ENCODE measurements at places on chromosomes 3 and 15.

GRCh38 chr3:188824566-188824965 lies 347.2 kb upstream of the TPRG1 start:
- DNase-seq, result no peak

GRCh38 chr3:152031321-152031720 lies 157.9 kb downstream of the SUCNR1 start:
- no peak for DNase-seq

DNA sequence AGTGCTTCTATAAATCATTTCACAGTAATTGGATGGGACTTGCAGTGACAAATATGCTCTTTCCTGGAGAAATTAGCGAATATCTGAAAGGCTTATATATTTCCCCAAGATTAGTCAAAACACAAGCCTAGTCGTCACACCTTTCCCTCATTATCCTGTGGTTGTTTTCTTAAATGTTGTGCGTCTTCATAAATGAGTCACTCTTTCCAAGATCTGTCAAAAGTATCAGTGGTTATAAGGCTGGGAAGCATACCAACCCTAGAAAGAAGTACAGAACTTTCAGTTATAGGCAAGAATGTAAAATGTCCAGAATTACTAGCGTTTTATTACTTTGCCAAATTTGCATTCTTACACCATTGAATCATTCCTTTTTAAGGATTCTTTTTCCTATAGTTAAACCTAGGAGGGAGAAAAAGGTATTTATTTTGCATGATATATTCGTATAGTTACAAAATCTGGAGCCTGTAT lies 33.6 kb downstream of the TMEM212 start:
- DNase-seq, result no peak

- DNase-seq, result no peak
Observed at GRCh38 chr15:47360305-47360704, 357.0 kb upstream of the SEMA6D start.

DNA sequence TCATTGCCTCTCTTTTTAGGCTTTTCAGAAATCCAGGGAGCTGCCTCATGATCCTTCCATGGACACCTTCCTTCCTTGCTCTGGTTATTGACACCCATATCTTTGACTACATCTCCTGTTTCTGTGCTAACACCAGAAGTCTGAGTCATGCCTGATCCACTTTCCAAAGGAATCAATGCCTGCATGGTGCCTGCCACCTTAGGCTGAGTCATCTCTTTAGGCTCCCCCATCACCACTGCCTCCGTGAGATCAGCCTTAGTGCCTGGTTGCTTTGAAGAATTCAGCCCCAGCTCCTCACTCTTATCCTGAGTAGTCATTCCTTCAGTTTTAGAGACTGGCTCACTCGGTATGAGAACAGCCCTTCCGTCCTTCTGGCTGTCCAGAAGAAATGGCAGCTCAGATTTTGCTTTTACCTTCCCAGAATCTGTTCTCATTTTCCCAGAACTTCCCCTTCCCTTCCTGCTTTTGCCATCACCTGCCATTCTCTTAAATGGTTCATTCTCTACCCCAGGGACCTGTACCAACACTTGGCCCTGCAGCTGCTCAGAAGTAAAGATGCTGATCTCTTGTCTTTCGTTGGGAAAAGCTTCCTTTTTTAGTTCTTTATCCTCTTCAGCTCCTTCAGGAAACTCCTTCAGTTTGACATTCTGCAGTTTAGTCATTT lies 105.3 kb downstream of the MAP4 start:
- DNase-seq, result no peak

DNA sequence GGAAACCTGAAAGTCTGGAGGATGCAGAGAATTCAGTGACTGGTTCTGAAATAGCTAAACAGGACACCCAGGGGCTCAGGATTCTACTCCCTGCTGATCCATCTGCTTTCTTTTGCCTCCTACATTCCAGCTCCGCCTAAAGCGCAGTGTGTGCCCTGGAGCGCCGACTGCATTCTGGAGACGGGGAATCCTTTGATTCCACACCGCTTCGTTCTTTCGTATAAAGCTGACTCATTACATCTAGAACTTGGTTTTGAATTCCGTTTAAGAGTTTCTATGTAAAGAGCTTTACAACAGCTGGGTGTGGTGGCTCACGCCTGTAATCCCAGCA lies 61.8 kb downstream of the SENP2 start:
- DNase-seq, result no peak

DNA sequence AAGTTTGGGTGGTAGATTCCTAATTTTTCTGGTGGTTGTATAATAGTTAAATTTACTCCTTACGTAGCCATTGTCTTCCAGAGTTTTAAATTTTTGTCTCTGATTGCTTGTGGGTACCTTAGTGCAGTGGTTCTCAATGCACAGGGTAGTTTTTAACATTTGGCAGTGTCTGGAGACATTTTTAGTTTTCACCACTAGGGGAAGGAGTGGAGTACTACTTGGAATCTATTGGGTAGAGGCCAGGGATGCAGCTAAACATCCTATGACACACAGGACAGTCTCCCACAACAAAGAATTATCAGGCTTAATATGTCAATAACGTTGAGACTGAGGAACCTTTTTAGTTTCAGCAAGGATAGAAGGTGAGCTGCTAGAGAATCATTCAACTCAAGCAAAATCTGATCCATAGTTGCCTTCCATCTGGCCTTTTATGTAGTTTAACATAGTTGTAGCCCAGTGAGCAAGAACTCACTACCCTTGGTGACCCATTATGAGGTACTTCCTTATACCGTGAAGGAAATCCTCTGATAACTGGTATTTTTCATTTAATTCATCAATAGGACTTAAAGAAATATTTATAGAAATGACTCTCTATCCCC lies 8.6 kb upstream of the STX19 start:
- no peak for DNase-seq

GRCh38 chr3:105473521-105474223 lies 107.0 kb downstream of the ALCAM start:
- no peak for DNase-seq

GRCh38 chr3:192850451-192850981 lies 67.1 kb downstream of the MB21D2 start:
- DNase-seq, result no peak

- DNase-seq, result no peak
Observed at GRCh38 chr3:89506462-89507103, 399.2 kb downstream of the EPHA3 start.

DNA sequence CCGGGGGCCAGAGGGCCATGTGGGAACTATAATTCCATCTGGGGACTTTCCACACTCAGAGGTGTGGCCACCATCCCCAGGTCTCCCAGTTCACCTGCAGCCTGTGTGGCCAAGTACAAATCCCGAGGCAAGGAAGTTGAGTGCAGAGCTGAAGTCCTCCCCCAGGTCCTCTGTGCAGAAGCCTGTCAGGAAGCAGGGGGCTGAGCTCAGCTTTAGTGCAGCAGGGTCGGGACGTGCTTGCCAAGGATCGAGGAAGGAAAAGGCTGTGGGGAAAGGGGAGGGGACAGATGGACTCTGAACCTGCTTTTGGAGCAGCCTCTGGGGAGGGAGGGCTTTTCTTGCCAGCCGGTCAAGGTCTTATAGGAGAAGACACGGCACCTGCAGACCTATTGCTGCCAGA lies 67.7 kb downstream of the CHRNA7 start:
- no peak for DNase-seq

DNA sequence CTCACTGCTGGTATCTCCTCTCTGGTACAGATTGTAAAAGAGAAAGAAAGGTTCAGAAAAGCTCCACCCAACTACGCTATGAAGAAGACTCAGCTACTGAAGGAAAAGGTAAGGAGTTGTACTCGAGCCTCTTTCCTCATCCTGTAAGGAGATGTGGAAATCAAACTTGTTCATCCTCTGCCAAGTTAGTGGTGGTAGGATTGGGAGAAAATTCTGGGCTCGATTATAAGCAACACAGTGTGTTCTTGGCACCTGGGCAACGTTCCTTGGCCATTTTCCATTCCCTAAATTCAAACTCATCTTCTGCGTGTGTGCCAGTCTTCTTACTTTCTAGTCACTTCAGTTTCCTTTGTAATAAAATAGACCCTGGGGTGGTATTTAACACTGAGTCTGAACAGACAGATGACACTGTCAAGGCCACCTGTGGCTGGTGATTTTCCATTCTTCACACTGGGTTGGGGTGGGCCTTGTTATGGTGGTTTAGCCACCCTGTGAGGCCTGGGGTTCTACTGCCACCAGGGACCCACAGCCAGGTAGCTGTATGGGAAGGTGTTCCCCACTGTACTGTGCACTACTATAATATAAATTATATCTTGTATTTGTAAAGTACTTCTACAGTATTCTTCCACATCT lies 17.1 kb upstream of the ITPKA start:
- DNase-seq, result no peak

- DNase-seq, result no peak
Observed at GRCh38 chr15:65052956-65053355, 7.8 kb downstream of the SLC51B start.

All from DMS79 treated with DMSO at 0.1 percent for 48 hours (cell line).